ENCODE measurements at places on chromosomes 3 and 15.

DNA sequence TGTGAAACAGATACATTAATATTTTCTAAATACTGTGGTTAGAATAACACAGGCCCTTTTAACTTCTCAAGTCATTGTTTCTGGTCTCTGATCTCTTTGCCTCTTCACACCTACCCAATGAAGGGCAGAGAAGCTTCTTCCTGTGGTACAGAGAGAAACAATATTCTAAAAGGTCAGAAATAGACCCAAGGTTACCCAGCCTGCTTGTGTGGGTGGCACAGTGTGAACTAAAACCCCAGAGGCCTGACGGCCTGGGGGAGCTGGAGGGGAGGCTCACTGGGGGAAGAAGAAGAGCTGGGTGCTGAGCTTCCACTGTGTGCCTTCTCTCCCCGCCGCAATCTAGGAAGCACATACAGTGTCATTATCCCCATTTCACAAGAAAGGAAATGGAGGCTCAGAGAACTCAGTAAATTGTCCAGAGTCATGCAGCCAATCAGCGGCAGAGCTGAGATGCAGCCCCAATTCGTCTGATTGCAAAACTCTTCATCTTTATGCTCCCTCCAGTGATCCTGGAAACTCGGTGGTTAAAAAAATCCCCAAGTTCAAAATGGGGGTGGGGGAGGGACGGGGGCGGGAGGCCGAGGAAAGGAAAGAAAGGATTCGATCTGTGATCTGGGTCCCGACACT is 64.1 kb upstream of the HEG1 start:
- no peak for DNase-seq

DNA sequence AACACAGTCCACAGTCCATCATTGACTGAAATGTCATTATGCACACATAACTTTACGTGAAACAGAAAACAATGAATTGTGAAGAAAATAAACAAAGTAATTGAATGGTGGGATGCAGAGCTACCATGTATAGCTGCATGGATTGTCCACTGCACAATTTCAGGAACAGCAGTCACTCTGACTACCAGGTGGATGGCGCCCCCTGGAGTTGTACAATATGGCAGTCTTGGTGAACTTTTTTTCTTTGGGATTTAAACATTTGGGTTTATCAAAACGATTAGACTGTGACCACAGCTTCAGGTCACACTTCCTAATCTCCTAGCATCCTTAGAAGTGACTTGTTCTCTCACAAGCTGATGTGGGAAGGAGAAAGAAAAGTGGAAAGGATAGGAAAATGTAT is 48.9 kb upstream of the TCF12 start:
- no peak for DNase-seq

DNA sequence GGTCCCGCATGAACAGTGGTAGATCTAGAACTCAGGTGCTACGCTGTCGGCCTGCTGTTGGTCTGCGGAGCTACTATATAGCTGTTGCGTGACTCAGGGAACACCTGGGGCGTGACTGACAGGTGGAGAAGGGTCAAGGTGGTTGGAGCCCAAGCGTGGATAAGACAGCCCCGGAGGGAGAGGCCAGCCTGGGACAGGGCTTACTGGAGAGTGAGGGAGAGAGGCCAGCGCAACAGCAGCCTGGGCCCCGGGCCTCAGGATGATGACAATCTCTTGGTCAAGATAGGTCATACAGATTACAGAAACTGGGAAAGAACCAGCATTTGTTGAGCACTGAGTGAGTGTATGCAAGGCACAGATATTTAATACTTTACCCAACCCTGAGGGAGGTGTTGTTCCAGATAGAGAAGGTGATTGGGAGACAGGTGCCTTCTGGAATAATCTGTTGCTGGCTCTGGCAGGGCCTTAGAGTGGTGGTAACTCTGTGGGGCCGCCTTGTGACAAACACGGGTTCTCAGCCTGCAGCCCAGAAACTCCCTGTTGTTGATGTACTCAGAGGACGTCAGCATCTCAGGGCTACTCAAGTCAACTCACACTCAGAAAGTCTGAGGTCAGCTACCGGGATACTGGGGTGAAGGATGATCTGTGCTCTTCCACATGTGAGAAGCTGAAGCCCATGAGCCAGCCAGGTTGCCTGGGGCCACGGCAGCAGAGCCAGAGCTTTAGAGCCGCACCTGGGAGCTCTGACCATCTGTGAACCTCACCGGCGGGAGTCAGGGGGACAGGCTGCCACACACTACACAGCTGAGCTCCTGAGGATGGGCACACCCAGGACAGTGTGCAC is 265.4 kb upstream of the HES1 start:
- no peak for DNase-seq

- no peak for DNase-seq
These were observed 46.2 kb downstream of the COL8A1 start for GRCh38 chr3:99684644-99685043.

DNA sequence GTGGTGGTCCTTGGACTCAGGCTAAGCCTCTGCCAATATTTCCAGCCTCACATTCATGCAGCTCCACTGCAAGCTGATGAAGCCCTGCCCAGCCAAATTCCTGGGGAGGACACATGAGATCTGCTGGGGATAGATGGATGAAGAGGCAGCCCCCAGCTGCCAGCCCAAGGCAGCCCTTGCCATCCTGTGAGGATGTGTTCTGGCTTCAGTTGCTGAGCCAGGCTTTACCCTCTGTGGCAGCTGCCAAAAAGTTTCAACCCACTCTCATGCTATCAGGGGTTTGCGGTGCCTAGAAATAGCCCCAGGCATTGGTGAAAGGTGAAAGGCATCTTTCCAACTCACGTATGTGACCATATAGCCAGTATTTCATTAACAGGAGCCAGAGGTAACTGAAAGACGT is 37.6 kb downstream of the C2CD4A start:
- DNase-seq = no peak

GRCh38 chr15:28981351-28981720 is 95.6 kb downstream of the APBA2 start:
- no peak for DNase-seq

- DNase-seq = no peak
These were observed 320.0 kb upstream of the ROBO1 start for GRCh38 chr3:80087767-80088166.

- DNase-seq = no peak
These were observed 227.7 kb upstream of the CD96 start for GRCh38 chr3:111314181-111314873.

DNA sequence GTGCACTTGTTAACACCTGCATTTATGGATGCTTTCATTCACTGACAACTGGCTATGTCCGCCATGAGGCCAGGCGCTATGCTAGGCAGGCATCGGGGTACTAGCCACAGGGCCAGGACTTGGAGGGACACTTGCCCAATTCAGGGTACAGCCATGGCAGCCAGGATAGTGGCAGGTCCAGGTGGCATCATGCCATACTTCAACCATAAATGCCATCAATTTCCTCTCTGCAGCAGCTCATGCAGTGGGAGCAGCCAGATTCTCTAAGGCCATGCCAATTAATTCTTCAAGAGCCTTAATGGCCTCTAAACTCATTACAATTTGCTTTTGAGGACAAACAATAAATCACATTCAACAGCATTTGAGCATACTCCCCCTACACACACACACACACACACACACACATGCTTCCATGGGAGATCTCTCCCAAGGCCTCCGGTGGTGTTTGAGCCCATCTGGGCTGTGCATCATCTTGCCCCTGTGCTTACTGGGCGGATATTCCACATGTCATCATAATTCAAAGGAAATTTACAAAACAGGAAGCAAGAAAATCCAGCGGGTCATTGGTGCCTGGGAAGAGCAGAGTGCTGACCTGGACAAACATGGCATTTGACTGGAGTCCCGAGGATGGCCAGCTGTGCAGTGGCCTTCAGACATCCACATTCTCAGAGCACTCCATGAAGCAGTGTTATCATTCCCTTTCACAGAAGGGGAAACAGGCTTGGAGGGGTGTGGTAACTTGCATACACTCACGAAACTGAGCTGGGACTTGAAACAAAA is 109.1 kb downstream of the IQSEC1 start:
- DNase-seq = no peak

- no peak for DNase-seq
These were observed 303.0 kb downstream of the PLOD2 start for GRCh38 chr3:145857956-145858355.

- DNase-seq = no peak
These were observed 484.2 kb upstream of the ATP11B start for GRCh38 chr3:182309120-182309519.

GRCh38 chr3:194148383-194148782 is 12.4 kb downstream of the HES1 start:
- DNase-seq = no peak

- no peak for DNase-seq
These were observed 931.6 kb upstream of the CFAP20DC start for GRCh38 chr3:59981377-59981776.

GRCh38 chr3:89966877-89967665 is 859.6 kb downstream of the EPHA3 start:
- no peak for DNase-seq

- DNase-seq = no peak
These were observed 511.0 kb upstream of the ALCAM start for GRCh38 chr3:104855702-104856101.

DNA sequence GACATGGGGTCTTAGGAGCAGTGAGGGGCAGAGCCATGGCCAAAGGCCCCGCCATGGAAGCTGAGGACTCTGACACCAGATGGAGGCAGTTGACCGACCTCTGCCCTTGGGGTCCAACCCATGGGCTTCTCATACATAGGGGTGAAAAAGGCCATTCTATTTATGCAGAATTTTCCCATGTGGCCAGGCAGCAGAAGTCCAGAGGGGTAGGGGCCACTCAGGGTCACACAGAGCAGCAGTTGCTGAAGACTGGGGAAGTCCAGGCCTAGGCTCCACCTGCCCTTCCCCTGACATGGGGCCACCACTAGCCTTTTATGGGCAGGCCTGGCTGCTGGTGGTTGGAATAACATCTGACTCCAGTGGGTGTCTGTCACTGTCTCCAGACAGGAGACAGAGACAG is 6.4 kb downstream of the PRSS50 start:
- DNase-seq = no peak

- DNase-seq = no peak
These were observed 539.3 kb downstream of the SQOR start for GRCh38 chr15:46174122-46174521.

All from KG1 (cell line).